WERI-Rb-1 (cell line): ENCODE measurements at places on chromosomes 3 and 15.

GRCh38 chr15:51726302-51727073, 11.0 kb downstream of the LYSMD2 start:
- no peak for DNase-seq

- DNase-seq = no peak
Measured at GRCh38 chr15:25832158-25832557, 31.0 kb downstream of the ATP10A start.

GRCh38 chr3:23333633-23334032, 130.5 kb downstream of the UBE2E2 start:
- no peak for DNase-seq

- no peak for DNase-seq
Measured at GRCh38 chr3:138670407-138670806, 61.8 kb downstream of the FAIM start.

DNA sequence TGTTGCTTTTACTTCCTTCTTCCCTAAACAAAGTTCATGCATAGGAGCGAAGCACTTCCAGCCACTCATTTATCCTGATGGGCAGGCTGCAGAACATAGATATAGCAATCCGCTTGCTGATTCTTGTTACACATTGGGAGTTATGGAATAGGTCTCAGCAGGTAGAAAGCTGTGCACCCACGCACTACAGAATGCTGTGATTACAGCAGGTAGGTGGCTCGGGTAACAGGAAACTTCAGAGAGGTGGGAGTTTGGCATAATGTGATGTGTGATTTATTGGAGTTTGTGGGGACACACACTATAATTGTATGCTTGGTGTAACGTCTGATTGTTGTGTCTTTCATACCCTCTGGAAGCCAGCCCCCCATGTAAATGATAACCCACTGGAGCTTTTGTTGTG, 99.2 kb upstream of the MEIS2 start:
- no peak for DNase-seq

DNA sequence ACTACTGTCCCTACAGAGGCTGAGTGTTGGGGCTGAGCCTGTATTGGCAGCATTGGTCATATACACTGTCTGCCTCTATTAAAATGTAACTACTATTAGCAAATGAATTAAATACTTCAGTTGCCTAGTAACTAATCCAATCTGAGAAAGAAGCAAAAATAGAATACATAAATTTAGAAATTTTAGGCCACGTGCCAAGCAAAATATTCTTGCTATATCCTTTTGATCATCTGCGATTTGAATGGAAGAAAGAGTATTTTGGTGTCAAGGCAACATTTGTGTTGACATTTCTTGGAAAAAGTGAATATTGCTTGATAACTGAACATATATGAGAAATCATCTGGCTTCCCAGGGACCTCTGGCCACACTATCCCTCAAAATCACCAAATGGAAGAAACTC, 148.2 kb upstream of the TOPAZ1 start:
- no peak for DNase-seq

DNA sequence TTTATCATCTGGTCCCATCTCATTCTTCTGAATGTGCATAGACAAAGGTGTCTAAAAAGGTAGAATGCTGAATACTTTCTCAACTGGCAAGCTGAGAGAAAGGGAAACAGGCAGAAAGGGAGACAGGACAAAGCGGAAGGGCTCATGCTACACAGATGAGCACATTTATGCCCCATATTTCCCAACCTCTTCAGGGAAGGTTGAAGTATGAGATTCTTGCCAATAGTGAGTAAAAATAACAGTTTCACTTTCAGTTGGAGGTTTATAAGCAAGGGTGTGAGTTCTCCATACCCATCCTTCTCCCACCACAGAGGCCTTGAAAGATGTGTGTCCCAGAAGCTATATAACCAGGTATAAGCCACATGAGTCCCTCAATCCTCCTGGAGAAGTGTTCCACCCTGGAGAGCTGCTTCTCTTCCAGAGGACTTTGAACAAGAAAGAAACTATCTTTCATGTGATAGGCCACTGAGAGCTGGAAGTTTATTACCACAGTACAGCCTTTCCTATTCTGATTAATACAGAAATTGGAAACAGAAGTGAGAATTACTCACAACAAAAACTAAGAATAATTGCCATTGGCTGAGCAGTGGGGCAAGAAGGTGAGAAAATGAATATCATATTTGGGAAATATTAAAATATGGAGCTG, 709.4 kb upstream of the NR2F2 start:
- DNase-seq = no peak

DNA sequence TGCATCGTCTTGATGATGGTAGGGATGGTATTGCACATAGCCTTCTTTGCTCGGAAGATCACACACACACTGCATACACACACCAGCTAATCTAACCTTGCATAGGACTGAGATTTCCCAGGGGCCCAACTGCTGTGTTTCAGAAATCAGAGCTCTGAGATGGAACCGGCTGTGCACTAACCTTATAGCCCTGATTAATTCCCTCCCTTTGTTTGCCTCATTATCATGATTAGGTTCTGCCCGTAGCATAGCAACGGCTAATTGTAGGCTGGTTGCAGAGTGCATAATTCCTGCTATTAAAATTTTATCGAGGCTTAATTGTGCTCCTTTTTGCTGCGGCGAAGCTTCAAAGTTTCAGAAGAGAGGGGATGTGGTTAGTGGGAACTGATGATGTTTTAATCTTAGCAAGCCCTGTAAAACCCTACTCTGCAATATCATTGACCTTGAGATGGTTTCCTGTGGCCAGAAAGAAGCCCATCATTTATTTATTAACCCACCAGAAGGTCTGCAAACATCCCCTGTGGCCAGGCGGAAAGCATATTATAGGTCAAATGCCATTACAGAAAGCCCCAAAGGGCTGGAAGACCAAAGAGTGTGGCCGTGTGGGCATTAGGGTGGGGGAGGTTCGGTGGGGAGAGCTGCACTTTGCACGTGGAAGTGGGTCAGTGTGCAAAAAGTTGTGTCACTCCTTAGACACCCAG, 56.2 kb upstream of the GLCE start:
- no peak for DNase-seq

DNA sequence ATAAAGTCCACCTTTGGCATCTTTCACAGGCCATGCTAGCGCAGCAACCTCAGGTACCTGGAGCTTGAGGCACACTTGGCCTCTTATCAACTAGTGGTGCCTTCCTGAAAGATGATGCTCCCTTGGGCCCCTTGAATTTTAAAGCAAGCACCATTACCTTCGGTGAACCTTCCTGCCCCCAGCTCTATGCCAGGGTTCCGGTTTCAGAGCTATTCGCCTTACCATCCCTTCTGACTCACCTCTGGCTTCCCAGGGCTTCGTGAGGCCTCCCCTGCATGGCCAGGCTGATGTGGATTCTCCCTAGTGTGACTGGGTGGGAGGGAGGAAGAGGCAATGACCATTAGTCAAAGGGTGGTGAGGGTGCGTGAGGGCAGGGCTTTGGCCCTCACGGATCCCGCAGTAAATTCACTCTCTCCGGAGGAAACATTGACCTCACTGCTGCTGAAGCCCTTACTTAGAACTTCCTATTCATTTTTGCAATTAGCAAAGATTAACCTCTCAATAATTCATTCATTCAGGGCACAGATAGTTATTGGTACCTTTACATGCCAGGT, 16.3 kb downstream of the BHLHE40 start:
- DNase-seq = no peak

DNA sequence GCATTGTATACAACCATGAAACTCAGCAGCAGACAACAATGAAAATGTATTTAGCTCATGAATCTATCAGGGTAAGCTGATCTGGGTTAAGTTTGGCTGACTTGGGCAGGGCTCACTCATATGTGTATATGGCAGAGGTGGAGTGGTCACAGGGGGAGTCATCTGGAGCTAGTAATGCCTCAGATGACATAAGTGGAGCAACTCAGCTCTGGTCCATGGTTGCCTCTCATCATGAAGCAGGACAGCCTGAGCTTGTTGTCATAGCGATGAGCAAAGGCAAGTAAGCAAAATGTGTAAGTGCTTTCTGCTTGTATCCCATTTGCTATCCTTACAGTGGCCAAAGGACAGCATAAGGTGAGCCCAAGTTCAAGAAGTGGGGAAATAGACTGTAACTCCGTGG, 64.5 kb downstream of the ALCAM start:
- DNase-seq = no peak

- no peak for DNase-seq
Measured at GRCh38 chr3:193716150-193716549, 123.1 kb downstream of the OPA1 start.

DNA sequence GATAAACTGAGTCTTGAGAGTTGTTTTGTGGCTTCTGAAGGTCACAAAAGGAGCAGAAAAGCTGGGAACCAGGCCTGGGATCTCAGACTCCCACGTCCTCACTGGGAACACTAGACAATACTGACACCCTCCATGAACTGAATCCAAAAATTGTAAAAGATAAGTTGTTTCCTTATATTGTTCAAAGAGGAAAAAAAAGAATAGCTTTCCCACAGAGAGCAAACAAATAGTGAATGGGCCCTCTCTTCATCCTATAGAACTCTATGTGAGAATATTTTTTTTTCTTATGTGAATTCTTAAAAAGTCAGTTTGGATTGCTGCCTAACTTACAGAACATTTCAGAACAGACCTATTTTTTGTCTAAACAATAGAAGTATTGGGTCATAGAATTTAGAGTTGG, 203.5 kb downstream of the MECOM start:
- no peak for DNase-seq

GRCh38 chr15:40296561-40297230, 11.0 kb downstream of the PLCB2 start:
- DNase-seq = peak; percentile 83

- DNase-seq = no peak
Measured at GRCh38 chr15:100134586-100134985, 207.2 kb downstream of the ADAMTS17 start.

DNA sequence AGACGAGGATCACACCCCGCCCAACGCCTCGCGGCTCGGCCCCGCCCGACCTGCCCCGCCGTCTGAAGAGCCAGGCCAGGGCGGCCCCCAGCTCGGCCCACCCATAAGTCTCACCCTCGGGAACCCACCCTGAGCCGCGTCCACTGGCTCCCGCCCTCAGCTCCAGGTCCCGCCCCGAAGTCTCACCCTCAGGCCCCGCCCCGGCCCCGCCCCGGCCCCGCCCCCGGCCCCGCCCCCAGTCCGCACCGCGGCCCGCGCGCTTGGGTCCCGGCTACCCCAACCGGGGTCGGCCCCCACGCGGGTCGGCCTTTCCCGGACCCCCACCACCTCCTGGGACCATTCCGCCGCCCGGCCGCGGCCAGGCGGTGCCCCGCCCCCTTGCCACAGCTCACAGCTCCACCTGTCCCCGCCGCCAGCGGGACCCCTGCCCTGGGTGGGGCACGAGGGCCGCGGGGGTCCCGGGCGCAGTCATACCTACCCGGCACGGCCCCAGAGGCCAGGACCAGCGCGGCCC, 489 bp downstream of the CSPG5 start:
- peak; percentile 29 for DNase-seq

GRCh38 chr3:30886888-30887287, 7.6 kb downstream of the GADL1 start:
- no peak for DNase-seq

DNA sequence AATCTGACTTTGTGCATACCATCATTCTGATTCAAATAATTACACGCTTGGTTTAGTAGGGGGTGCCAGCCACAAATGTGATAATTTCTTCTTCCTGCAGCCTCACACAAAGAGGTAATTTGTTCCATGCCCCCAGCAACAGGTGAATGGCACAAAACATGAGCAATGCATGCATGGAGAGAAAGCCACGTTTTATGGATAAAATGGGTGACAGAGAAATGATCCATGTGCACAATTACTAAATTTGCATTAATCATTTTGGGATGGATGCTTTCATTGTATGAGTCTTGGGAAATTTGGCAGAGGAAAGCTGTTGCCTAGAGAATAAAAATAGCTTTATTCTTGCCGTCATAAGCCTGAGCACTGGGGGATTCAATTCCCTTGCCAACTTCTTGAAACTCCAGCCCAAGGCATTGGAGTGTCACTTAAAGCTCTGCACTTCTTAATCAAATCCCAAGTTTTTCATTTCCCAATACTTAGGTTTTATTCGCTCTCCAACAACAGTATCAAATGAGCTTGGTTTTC, 411.6 kb downstream of the GBE1 start:
- no peak for DNase-seq

DNA sequence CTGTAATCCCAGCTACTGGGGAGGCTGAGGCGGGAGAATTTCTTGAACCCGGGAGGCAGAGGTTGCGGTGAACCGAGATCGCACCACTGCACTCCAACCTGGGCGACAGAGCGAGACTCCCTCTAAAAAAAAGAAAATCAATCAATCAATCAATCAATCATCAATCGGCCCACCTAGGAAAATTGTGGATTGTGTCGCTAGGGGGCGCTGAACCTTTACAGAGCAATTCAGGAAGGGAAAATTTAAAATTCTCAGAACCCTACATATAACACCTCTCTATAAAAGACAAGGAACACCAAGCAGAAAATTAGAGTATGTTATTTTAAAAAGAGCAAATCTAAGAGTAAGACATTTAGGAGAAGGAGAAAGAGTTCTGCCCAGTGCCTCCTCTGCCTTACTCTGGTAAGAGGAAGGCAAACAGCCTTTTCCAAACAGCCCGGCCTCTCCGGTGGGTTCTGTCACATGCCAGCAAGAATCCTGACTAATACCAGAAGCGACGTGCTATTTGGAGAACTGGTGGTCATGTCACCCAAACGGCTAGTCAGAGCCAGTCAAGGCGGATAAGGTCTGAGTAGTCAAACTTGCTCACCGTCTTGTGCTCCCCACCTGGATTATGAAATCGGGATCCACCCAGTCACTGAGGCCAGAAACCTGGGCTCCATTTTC, 22.3 kb upstream of the SMCO1 start:
- peak; percentile 9 for DNase-seq

- DNase-seq = no peak
Measured at GRCh38 chr3:149653564-149653963, 4.3 kb downstream of the WWTR1 start.

- DNase-seq = peak; percentile 24
Measured at GRCh38 chr3:37256447-37256846, 82.1 kb upstream of the LRRFIP2 start.

GRCh38 chr3:72426618-72427397, 421.4 kb downstream of the SHQ1 start:
- DNase-seq = no peak

DNA sequence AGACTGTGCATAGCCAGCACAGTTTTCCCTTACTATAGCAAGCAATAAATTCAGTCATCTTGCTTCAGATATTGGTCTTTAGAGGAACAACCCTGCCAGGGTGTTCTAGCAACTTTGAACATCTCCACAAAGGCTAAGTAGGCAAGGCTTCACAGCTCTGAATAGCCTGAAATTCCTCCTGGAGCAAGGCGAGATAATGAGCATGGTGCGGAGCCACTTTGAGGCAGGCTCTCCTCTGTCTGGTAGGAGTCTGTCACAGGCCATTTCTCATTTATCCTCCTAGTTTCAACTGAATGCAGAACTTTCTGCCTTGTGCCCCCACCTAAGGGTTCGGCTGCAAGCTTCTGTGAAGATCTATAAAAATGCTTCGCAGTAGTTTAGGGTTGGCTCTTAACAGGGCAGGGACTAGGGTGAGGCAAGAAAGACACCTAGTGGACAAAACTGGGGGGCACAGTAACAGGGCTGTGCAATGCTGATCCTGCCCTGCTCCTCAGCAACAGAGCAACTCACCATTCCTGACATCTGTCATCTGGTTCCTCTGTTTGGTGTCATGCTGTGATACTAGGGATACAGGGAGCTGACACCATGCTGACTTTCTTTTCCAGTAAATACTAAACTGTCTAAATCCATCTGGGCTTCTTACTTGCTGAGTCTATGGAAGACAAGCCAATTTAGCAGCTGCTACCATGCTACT, 16.6 kb upstream of the EHHADH start:
- peak; percentile 82 for DNase-seq

GRCh38 chr3:142934128-142934886, 29.2 kb downstream of the PAQR9 start:
- DNase-seq = no peak

GRCh38 chr15:63473007-63473748, 31.2 kb upstream of the USP3 start:
- no peak for DNase-seq

- DNase-seq = no peak
Measured at GRCh38 chr3:23430781-23431398, 227.8 kb downstream of the UBE2E2 start.
